ENCODE measurements at places on chromosomes 2 and 18. TPM values are rescaled to one million over a fixed set of nuclear protein-coding genes. Genes with fewer than 3 reads are reported as not detected.

The ONECUT2 gene
- under 0.01 TPM for total RNA-seq

The CCDC150 gene
- total RNA-seq = 11.8 TPM

The LOXHD1 gene
- total RNA-seq = 0.07 TPM

The VSNL1 gene
- not detected for total RNA-seq

The GKN1 gene
- total RNA-seq = not detected

DNA sequence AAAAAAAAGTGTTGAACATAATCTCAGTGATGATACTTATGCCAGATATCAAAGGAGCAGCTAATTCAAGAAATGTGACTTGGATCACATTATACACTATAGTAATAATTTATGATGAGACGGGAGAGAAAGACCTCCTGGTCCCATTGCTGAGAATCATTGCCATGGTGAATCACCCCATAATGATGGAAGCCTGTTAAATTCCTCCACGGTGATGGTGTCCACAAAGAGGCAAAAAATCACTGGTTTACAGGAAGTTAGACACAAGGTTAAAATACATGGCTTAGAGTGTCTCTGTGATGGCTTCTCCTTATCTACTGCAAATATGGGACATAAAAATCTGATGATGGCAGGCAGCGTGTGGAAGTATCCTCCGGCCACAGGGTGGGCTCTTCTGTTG lies 210.0 kb downstream of the CDH2 start:
- no peaks in the 10 kb centered on the region for H3K4me1 ChIP-seq
- H3K27ac ChIP-seq = no peak overlapping the region
- H3K27me3 ChIP-seq = no peaks in the 10 kb centered on the region
- DNase-seq = no peak
- H3K36me3 ChIP-seq = no peaks in the 10 kb centered on the region
- H3K4me3 ChIP-seq = no peak overlapping the region

- H3K27me3 ChIP-seq = peaks cover 8% of the 10 kb centered on the region
- H3K27ac ChIP-seq = no peak overlapping the region
- DNase-seq = no peak
- H3K4me3 ChIP-seq = no peak overlapping the region
- no peaks in the 10 kb centered on the region for H3K36me3 ChIP-seq
These were observed 121.6 kb downstream of the TXNL1 start for GRCh38 chr18:56516789-56517188.

GRCh38 chr2:110755491-110756078 lies 23.2 kb downstream of the ACOXL start:
- DNase-seq = no peak
- H3K4me3 ChIP-seq = no peak overlapping the region
- no peaks in the 10 kb centered on the region for H3K4me1 ChIP-seq
- peaks cover 38% of the 10 kb centered on the region for H3K27me3 ChIP-seq
- no peaks in the 10 kb centered on the region for H3K36me3 ChIP-seq
- no peak overlapping the region for H3K27ac ChIP-seq

DNA sequence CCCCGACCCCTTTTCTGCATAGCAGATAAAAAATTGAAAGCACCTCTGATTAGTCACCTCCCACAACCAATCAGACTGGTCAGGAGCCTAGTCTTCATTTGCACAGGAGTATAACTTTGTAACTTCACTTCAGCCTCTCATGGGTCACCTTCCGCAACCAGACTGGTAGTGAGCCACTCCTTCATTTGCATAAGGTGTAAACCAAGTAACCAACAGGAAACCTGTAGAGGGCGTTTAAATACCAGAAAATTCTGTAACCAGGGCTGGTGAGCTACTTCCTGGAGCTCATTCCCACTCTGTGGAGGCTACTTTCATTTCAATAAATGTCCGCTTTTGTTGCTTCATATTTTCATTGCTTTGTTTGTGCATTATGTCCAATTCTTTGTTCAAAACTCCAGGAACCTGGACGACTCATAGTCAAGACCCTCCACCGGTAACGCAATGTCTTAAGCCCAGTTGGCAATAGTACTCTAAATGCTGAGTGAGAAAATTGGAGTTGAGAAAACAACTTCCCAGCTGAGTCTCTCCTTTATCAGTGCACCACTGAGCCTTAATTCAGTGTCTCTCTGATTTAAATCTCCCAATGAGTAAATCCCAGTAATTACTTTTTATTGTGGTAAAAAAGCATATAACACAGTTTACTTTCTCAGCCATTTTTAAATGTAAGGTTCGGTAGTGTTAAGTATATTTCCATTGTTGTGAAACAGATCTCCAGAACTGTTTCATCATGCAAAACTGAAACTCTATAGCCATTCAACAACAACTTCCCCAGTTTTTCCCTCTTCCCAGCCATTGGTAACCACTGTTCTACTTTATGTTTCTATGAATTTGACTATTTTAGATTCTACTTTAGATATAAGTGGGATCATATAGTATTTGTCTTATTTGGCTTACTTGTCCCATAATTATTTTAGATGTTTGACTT lies 392.7 kb upstream of the SLC8A1 start:
- no peaks in the 10 kb centered on the region for H3K4me1 ChIP-seq
- no peak overlapping the region for H3K27ac ChIP-seq

DNA sequence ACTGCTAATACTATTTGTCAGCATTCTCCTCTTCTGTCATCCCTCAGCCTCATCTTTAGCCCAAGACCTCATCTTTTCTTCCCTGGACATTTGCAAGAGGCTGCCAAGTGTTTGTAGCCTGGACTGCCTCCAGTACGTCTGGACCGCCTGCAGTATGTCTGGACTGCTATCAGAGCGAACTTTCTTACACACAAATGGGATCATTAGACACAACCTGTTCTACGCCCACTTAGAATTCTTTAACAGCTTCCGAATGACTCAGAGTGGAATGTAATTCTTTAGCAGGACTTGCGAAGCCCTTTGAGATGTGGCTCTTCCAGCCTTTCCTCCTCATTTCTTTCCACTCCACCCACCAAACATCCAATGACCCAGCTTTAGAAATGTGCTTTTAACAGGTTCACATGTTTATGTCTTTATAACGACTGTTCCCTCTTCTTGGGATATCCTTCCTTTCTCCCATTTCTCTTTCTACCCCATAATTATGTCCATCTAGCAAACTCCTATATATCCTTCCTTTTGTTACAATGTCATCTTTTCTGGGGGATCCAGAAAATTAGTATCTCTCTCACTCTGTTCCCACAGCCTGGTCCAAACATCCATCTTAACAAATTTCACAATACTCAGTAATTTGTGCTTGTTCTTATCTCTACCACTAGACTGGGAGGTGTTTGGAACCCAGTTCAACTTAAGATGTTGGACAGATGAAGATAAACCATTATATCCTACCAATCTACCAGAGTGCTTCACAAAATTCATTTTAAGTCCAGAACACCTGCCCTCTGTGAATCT lies 171.3 kb upstream of the PGAP1 start:
- no peak overlapping the region for H3K27ac ChIP-seq
- H3K36me3 ChIP-seq = peaks cover 35% of the 10 kb centered on the region
- no peaks in the 10 kb centered on the region for H3K27me3 ChIP-seq

GRCh38 chr18:27845897-27846296 lies 331.0 kb downstream of the CDH2 start:
- H3K4me3 ChIP-seq = no peak overlapping the region
- H3K36me3 ChIP-seq = no peaks in the 10 kb centered on the region
- H3K27ac ChIP-seq = no peak overlapping the region
- no peaks in the 10 kb centered on the region for H3K4me1 ChIP-seq
- DNase-seq = no peak

GRCh38 chr2:39697454-39697853 lies 31.7 kb downstream of the TMEM178A start:
- no peak overlapping the region for H3K4me3 ChIP-seq
- no peak for DNase-seq
- H3K27me3 ChIP-seq = peaks cover 16% of the 10 kb centered on the region

- H3K27ac ChIP-seq = no peak overlapping the region
- H3K27me3 ChIP-seq = no peaks in the 10 kb centered on the region
- H3K4me1 ChIP-seq = no peaks in the 10 kb centered on the region
- no peaks in the 10 kb centered on the region for H3K36me3 ChIP-seq
- no peak overlapping the region for H3K4me3 ChIP-seq
These were observed 222.1 kb upstream of the SMAD2 start for GRCh38 chr18:48152549-48152948.

- H3K4me1 ChIP-seq = peaks cover 20% of the 10 kb centered on the region
- H3K27ac ChIP-seq = no peak overlapping the region
- no peak for DNase-seq
- H3K27me3 ChIP-seq = no peaks in the 10 kb centered on the region
- no peak overlapping the region for H3K4me3 ChIP-seq
These were observed 62.9 kb downstream of the AFTPH start for GRCh38 chr2:64586883-64587481.

DNA sequence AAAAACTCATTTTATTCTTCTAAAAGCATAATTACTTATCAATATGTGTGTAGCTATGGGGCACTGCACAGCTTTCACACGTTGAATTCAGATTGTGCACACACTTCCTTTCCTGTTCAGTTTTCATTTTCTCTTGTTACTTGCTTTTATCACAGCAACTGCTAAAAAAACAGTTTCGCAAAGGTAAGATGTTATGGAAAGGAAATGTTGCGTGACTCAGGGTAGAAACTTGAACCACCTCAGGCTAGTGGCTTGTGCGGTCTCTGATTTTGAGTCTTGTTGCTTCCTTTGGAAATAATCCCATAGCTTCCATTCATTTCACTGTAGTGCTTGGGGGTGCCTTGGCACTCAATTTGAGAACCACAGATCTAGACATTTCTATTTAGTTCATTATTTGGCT lies 171.9 kb downstream of the FMNL2 start:
- H3K4me3 ChIP-seq = no peak overlapping the region
- peak; percentile 18 for DNase-seq
- H3K4me1 ChIP-seq = peaks cover 6% of the 10 kb centered on the region
- no peaks in the 10 kb centered on the region for H3K36me3 ChIP-seq
- no peak overlapping the region for H3K27ac ChIP-seq
- peaks cover 12% of the 10 kb centered on the region for H3K27me3 ChIP-seq

GRCh38 chr2:119462574-119462973 lies 30.9 kb downstream of the TMEM37 start:
- no peaks in the 10 kb centered on the region for H3K27me3 ChIP-seq
- H3K4me3 ChIP-seq = no peak overlapping the region
- no peak overlapping the region for H3K27ac ChIP-seq
- no peak for DNase-seq
- no peaks in the 10 kb centered on the region for H3K36me3 ChIP-seq
- H3K4me1 ChIP-seq = peaks cover 6% of the 10 kb centered on the region

GRCh38 chr2:238632181-238633060 lies 205.7 kb downstream of the ASB1 start:
- DNase-seq = no peak
- H3K4me1 ChIP-seq = no peaks in the 10 kb centered on the region
- no peaks in the 10 kb centered on the region for H3K36me3 ChIP-seq
- H3K27ac ChIP-seq = no peak overlapping the region
- H3K27me3 ChIP-seq = peaks cover 3% of the 10 kb centered on the region

- DNase-seq = no peak
- H3K36me3 ChIP-seq = peaks cover 26% of the 10 kb centered on the region
- peak overlapping the region; percentile 28 for H3K4me3 ChIP-seq
- H3K27me3 ChIP-seq = no peaks in the 10 kb centered on the region
- H3K4me1 ChIP-seq = peaks cover 53% of the 10 kb centered on the region
These were observed 2.6 kb downstream of the GTF3C2 start for GRCh38 chr2:27353762-27354596.
